Fibroblast of lung (primary cell): ENCODE measurements at places on chromosomes 12 and 14. TPM values are rescaled to one million over a fixed set of nuclear protein-coding genes. Genes with fewer than 3 reads are reported as not detected.

Gene DBX2
- not detected in 2 replicates for total RNA-seq

- H3K4me1 ChIP-seq, result peaks cover 3% of the 10 kb centered on the region
- H3K36me3 ChIP-seq, result peaks cover 2% of the 10 kb centered on the region
- H3K27ac ChIP-seq, result peak overlapping the region; percentile 98
- peak overlapping the region; percentile 90 for H3K4me3 ChIP-seq
- no peaks in the 10 kb centered on the region for H3K27me3 ChIP-seq
- peak; percentile 58 for DNase-seq
These were observed 845 bp downstream of the L3HYPDH start for GRCh38 chr14:59483363-59483762.

DNA sequence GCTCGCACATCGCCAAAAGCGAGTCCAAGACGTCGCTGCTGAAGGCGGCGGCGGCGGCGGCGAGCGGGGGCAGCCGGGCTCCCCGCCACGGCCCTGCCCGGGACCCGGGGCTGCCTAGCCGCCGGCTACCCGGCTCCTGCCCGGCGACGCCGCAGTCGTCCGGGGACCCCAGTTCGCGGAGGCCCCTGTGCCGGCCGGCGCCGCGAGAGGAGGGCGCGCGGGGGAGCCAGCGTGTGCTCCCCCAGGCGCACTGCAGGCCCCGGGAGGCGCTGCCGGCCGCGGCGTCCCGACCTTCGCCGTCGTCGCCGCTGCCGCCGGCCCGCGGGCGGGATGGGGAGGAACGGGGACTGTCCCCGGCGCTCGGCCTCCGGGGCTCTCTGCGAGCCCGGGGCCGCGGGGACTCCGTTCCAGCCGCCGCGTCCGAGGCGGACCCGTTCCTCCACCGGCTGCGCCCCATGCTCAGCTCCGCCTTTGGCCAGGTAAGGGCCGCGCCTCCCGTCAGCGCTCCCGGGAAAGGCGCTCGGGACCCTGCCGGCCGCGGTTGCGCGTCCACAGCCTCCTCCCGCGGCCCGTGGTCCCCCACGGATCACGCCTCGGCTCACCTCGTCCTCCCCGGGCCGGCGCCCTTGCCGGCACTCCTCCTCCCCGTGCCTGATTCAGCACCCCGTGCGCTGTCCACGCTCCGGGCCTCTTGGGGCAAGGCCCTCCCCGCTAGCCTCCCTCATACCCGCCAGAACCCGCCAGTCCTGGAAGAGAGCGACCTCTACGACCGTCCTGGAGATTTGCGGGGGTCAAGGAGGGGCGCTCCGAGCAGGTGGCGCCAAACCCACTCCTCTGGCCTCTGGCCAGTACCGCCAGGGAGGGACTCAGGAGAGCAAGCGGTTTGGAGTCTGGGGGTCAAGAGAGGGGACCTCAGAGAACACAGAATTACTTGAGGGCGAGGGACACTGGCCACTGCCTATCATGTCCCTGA, 721 bp downstream of the CABP1 start:
- H3K27me3 ChIP-seq, result peaks cover 45% of the 10 kb centered on the region
- DNase-seq, result peak; percentile 39
- H3K4me3 ChIP-seq, result no peak overlapping the region
- no peak overlapping the region for H3K27ac ChIP-seq
- H3K4me1 ChIP-seq, result no peaks in the 10 kb centered on the region

DNA sequence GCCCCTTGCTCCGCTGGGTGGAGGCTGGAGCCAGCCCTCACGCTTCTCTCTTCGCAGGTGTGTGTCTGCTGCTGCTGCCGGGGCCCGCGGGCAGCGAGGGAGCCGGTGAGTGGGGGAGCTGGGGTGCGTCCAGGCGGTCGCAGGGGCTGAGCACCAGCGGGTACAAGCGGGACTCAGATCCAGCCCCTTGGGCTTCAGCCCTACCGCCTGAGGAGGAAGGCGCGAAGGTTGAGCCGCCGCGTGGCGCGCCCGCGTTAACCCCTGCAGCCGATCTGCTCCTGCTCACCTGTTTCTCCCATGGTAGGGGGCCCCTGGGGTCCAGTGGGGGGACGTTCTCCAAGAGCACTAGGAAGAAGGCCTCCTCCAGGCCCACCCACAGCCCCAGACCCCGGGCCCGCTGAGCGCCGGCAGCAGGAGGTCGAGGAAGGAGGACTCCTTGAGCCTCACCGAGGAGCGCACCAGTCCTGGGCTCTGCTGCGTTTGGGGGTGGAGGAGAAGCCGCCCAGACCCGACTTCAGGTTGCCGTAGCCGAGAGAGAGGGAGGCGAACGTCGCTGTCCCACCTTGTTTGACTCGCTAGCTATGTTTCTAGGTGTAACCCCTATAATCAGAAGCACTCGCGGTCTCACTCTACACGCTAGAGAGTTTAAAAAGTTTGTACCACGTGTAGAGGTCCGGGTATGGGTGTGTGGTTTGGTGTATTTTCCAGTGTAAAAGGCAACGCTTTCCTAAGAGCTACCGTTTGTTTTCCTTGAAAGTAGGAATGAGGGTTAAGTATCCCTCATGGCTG, 834 bp downstream of the COCH start:
- DNase-seq, result no peak
- H3K4me1 ChIP-seq, result no peaks in the 10 kb centered on the region
- H3K36me3 ChIP-seq, result no peaks in the 10 kb centered on the region
- peaks cover 31% of the 10 kb centered on the region for H3K27me3 ChIP-seq
- peak overlapping the region; percentile 52 for H3K4me3 ChIP-seq
- no peak overlapping the region for H3K27ac ChIP-seq

GRCh38 chr12:4006743-4007142, 133.5 kb upstream of the PARP11 start:
- H3K4me3 ChIP-seq, result no peak overlapping the region
- no peak overlapping the region for H3K27ac ChIP-seq
- no peaks in the 10 kb centered on the region for H3K4me1 ChIP-seq
- DNase-seq, result peak; percentile 48
